ENCODE measurements at places on chromosomes 11 and 22.
A peak's percentile ranks its signal among the peaks of the same experiment; 100 is the strongest.

DNA sequence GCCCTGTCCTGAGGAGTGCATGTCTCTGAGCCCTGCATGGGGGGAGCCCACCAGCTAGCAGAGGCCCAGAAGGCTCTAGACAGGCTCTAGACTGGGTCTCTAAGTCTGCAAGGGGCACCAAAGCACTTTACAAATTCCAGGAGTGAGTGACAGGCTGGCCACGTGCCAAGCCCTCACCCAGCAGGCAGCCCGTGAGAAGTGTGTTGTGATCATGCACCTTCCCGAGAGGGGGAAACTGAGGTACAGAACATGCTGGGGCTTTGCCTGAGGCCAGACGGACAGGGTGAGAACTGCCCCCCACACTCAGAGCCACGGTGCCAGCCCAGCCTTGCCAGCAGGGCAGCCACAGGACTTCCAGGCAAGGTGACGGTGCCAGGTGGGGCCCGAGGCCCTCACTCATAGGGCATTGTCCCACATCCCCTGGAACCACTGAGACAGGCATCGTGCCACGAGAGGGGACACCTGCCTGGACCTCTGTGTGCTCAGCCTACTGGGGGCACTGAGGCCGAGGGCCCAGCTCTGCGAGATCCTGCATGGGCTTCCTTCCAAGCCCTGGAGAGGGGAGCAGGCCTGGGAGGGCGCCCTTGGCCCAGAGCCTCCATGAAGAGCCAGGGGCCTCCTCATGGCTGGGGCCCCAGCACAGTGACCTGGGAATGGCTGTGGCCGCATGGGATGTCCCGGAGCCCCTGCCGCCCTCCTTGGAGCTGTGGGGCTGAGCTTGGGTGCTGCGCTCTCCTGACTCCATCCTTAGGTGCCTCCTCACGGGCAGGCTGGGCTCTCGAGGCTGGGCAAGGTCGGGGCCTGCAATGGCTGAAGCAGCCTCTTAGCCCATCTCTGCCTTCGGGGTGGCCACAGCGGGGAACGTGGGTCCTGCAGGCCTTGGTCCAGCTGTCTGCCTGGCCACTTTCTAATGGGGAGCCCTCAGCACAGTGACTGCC is 121.5 kb downstream of the KCNQ1OT1 start:
- no peak for DNase-seq

GRCh38 chr11:63961608-63962412 is 12.6 kb upstream of the COX8A start:
- no peak for DNase-seq

GRCh38 chr22:37180531-37181231 is 7.4 kb downstream of the C1QTNF6 start:
- no peak for DNase-seq

DNA sequence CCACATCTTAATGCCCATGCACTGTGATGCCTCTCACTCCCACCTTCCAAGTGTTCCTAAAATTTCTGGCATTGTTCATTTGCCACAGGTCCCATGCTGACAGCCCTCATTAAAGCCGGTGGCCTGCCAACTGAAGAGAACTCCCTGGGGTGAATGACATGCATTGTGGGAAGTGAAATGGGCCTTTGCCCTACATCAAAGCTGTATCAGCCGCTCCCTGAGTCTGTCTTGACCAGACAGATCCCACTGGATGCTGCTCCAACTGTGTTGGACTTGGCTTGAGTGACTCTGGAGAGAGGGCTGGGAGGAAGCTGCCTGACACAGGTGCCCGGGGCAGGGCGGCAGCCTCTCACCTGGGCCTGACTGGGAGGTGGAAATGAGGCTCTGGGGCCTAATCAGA is 8.8 kb upstream of the SEC14L4 start:
- DNase-seq, result no peak

DNA sequence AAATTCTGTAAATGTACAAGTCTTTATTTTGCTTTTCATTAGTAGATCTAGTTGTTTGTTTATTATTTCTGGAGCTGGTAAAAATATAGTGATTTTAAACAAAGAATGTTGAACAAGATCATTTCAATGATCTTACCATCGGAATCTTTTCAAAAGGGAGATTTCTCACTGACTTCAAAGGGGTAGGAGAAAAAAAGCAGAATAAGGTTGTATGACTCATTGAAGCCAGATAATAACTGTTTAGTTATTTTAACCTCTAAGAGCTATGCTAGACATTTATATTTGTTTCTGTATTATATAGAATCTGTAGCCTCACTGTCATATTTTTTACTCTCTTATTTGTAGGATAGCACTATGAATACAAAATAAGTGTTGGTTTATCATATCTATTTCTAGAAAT is 8.1 kb upstream of the PDE3B start:
- DNase-seq, result peak; percentile 48

DNA sequence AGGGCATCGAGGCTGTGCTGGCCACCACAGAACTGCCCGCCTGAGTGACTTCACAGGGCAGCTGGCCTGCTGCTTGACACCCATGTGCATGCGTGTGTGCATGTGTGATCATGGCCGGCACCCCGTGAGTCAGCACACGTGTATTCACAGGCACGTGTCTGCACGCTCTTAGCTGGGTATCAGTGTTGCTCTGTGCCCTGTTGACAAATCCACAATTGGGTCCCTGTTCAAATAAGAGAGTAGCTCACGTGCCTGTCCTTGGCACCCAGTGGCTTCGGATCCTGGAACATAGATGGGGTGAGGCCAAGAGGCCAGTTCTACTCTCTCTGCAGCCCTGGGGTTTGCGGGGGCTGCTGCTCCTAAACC is 14.0 kb downstream of the B3GAT1 start:
- no peak for DNase-seq

GRCh38 chr11:37946155-37946766 is 1348.2 kb upstream of the RAG2 start:
- peak; percentile 44 for DNase-seq

DNA sequence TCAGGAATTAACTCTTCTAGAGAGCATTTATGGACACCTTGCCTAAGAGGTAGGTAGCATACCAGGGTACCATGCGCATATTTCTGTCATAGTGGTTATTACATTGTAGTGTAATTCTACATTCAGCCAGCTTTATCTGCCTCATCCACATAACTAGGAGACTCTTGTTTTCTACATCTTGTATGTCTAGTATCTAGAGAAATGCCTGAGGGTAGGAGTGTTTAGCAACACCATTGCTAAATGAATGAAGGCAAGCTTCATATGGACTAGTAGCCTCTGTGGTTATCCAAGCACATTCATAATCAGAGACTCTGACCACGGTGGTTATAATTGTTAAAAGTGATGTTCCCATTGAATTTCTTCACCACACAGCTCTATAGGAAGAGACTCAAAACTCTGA is 107.9 kb downstream of the NTM start:
- no peak for DNase-seq

- DNase-seq, result no peak
Measured at GRCh38 chr11:3184732-3185347, 19.7 kb upstream of the OSBPL5 start.

DNA sequence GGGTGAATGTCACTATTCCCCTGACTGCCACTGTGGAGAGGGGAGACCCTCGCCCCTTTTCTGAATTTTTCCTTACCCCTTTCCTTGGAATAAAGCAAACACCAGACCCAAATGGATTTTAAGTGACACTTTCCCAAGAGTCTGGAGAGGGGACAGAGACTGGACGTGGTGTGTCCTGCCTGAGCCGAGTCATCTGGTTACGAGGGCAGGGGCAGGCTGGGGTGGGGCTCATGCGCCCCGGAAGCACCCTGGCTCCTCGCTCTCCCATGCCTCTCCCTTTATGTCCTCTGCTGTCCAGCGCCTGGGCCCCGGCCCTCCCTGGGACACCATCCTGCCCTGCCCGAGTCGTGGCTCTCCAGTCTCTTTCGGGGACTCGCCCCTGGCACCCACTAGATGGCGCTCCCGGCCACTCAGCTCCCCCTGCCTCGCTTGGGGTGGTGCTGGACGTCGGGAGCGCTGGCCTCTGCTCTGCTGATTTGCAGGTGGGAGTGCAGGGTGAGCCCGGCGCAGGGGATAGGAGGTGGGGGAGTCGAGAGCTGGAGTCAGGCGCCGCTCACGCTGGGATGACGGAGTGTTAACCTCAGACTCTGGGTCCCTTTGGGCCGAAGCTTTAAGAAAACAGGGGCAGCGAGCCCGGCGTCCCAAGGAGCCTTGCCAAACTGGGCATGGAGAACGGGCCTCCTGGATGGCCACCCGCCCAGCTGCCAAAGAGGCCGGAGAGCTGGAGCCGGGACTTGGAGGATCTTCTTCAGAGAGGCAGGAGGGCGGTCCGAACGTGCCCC is 89.8 kb downstream of the RPS6KA4 start:
- DNase-seq, result peak; percentile 93

DNA sequence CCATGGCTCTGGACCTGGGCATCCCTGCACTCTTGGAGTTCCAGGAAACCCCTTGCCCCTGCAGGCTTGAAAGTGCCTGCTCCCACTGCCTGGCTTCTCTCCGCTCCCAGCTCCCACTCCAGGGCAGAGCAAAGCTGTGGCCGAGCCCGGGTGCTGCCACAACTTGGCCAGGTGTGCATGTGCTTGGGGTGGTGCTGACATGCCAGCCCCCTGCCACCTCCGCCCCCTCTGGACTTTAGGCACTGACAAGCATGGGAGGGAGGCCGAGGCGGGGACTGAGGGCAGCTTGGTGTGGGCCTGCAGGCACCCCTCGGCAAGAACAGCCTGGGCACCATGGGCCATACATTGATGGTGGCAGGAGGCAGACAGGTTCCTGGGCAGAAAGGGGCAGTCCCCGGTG is 56.4 kb upstream of the B3GNT6 start:
- DNase-seq, result no peak

DNA sequence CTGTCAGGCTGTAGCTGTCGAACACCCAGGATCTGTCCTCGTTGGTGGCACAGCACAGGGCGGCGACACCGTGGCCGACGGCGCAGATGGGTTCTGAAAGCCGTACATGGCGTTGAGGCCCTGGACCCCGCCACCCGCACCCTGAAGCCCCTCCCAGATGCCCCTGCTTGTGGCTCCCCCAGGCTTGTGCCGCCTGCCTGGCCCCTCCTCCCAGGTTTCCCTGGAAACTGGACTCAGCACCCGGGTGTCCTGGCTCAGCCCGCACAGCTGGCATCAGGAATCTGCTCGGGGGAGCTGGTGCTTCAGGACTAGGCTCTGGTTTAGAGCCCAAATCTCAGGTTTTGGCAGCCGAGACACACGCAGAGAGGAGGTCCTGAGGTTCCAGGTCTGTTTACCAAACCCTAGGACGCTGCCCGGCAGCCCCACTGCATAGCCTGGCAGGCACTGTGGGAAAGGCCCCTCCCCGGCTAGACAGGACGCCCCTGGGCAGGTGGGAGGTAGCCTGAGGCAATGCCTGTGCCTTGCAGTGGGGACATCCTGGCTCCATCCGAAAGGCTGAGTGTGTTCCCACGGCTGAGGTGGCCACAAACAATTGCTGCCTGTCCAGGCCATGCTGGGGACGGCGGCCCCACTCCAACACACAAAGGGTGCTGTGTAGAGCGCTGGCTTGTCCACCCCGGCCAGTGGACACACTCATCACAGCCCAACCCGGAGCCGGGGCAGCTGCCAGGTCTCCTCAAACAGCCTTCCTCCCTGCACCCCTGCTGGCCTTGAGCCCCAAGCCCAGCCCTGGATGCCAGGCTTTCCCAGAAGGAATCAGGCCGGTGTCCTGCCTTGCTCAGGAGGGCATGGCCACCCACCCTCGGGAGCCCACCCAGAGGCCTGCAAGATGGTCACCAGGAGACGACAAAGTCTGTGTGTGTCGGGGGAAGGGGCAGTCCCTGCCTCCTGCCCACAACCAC is 4.6 kb downstream of the GATD1 start:
- no peak for DNase-seq

DNA sequence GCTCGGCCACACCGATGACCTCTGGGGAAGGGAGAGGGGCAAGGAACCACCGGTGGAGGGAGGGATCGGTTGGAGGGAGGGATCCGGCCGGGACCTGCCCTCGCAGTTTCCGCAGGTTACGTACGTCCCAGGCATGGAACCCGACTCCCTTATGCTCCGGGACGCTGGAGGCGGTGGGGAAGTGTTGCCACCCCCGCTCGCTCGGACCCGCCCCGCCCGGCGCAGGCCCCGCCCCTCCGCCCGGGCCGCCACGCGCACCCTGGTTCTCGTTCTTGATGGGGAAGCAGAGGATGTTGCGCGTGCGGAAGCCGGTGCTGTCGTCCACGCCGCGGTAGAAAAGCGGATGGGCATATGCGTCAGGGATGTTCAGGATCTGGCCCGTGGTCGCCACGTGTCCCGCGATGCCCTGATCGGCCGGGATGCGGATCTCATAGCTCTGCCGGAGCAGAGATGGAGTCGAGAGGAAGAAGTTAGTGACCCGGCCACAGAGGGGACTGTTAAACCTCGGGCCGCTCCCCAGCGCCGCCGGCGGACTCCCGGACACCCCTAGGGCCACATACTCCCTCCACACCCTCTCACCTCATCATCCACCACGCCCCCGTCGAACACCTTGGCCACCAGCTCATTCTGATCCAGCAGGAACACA is 89.8 kb downstream of the PDE2A start:
- DNase-seq, result peak; percentile 77
